ENCODE measurements at places on chromosomes 5 and 9. TPM values are rescaled to one million over a fixed set of nuclear protein-coding genes. Genes with fewer than 3 reads are reported as not detected.

STING1 gene
- total RNA-seq = 90.4 TPM

HSPB3 gene
- total RNA-seq = 0.54 TPM

SLC4A9 gene
- not detected for total RNA-seq

SLC27A6 gene
- under 0.01 TPM for total RNA-seq

SAPCD2 gene
- 2.9 TPM for total RNA-seq

GFI1B gene
- not detected for total RNA-seq

IZUMO3 gene
- not detected for total RNA-seq

MYMK gene
- total RNA-seq = not detected
